ENCODE measurements at places on chromosomes 6 and 20. TPM values are rescaled to one million over a fixed set of nuclear protein-coding genes. Genes with fewer than 3 reads are reported as not detected.

MYBL2 gene
- polyA plus RNA-seq = 17.7 TPM

SALL4 gene
- 0.18 TPM for polyA plus RNA-seq

- no peaks in the 10 kb centered on the region for H3K36me3 ChIP-seq
- no peak for DNase-seq
- no peak overlapping the region for H3K4me3 ChIP-seq
- no peaks in the 10 kb centered on the region for H3K4me1 ChIP-seq
Observed at GRCh38 chr6:105189026-105189820, 9.4 kb upstream of the POPDC3 start.

PARD6B gene
- polyA plus RNA-seq = 0.97 TPM

NKX2-2 gene
- polyA plus RNA-seq = 0.19 TPM

TAGAP gene
- polyA plus RNA-seq = 0.83 TPM

DNA sequence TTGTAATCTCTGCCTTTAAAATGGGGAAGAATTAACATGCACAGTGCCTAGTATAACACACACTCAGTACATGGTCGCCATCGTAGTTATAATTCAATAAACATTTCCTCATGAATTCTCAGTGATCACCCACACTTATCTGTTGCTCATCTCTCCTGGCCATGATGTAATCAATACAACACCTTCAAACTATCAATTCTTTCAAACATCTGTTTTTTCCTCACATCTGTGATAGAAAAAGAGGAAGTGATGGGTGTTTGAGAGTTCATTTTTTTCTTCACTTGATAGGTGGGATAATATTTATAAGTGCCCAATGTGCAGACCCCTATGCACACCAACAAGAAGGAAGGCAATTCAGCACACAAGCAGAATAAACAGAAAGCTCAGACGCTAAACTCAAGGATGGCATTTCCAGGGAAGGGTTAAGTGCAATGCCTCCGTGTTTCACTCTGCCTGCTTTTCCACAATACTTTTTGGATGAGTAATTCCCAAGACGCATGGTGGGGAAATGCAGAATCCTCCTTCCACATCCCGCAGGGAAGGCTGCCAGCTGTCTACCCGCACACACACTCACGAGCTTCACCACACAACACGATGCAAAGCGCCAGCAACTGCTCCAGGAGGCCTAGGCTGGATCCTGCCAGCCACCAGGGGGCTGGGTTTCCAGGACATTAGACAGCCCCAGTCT is 100.3 kb downstream of the GMPR start:
- peak; percentile 86 for DNase-seq
- H3K4me3 ChIP-seq = no peak overlapping the region

DNA sequence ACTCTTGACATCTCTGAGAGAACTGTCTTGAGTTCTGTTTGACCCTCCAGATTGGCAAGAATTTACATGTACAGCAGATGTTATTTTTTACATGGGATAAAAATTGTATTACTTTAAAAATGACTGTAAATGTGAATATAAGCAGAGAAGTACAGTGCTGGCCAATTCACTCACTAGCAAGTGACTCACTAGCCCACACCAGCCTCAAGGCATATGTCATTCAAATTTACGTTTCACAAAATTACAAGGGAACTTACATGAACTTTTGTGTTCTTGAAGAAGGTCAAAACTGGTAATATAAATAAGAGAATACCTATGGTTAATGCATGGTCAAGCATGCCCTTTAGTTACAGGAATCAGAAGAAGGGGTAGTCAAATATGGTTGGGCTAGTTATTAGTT is 54.0 kb upstream of the HMGCLL1 start:
- no peak for DNase-seq
- no peaks in the 10 kb centered on the region for H3K4me1 ChIP-seq
- no peaks in the 10 kb centered on the region for H3K27me3 ChIP-seq
- H3K27ac ChIP-seq = no peak overlapping the region

HLA-G gene
- polyA plus RNA-seq = 0.41 TPM

DNA sequence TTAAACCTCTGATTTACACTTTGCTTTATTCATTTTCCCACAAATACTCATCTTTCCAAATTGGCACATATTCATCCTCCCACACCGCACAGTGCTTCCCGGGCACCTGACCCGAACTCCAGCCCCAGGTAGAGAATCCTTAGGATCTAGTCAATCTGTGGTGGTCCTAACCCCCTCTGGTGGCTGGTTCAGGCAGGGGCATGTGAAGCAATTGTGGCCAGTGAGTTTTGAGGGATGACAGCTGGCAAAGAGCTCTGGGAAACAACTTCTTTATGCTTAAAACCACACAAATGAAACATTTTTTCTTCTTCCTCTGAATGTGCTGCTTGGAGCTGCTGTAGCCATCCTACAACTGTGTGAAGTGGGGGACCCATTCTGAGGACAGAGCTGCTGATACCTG is 54.7 kb downstream of the ELOVL5 start:
- no peak overlapping the region for H3K27ac ChIP-seq
- no peaks in the 10 kb centered on the region for H3K27me3 ChIP-seq
- H3K36me3 ChIP-seq = peaks cover 12% of the 10 kb centered on the region
- no peak overlapping the region for H3K4me3 ChIP-seq
- no peaks in the 10 kb centered on the region for H3K4me1 ChIP-seq

DNA sequence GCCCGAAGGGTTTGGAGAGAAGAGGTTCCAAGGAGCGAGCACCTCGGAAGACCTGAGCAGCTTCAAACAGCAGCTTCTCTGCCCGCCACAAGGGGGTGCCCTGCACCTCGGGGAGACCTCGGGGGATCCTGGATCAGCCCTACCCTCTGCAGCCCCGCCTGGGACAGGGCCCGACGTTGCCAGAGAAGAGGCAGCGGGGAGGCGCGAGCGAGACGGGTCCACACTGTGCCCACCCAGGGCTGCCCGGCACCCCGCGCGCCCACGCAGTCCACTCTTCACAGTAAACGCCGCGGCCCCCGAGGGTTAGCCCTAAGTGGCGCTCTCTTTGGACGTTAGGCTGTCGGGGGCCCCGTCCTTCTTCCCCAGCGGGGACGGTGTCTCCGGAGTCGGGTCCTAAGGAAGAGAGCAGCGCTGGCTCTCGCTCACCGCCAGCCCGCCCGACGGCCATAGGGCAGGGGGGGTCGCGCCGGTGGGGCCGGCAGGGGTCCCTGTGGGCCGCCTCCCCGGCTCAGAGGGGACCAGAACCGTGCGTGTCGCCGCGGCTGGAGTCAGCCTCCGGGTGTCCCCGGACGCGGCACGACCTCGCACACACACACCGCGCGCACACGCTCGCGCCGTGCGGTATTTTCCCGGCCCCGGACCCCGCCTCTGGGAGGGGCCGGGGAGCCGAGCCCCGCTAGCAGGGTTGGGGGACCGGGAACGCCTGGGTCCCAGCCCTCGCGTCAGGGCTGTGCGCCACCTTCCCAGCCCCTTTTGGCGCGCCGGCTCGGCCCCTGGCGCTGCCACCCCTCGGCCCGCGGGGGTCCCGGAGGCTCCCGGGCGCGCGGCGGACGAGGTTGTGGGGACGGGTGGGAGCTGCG is 929 bp downstream of the CDH22 start:
- peak overlapping the region; percentile 17 for H3K4me3 ChIP-seq
- peaks cover 96% of the 10 kb centered on the region for H3K27me3 ChIP-seq
- H3K4me1 ChIP-seq = peaks cover 13% of the 10 kb centered on the region

CALHM4 gene
- polyA plus RNA-seq = not detected

GRCh38 chr20:32807706-32808105 is 12.0 kb upstream of the MAPRE1 start:
- peaks cover 26% of the 10 kb centered on the region for H3K4me1 ChIP-seq
- peaks cover 19% of the 10 kb centered on the region for H3K36me3 ChIP-seq
- H3K27me3 ChIP-seq = no peaks in the 10 kb centered on the region
- no peak for DNase-seq
- H3K27ac ChIP-seq = peak overlapping the region; percentile 57

- H3K27ac ChIP-seq = no peak overlapping the region
- H3K4me3 ChIP-seq = no peak overlapping the region
- DNase-seq = no peak
- peaks cover 7% of the 10 kb centered on the region for H3K36me3 ChIP-seq
- H3K27me3 ChIP-seq = no peaks in the 10 kb centered on the region
Observed at GRCh38 chr20:46720019-46720418, 10.6 kb downstream of the SLC2A10 start.

- no peak for DNase-seq
- H3K27me3 ChIP-seq = peaks cover 22% of the 10 kb centered on the region
- no peak overlapping the region for H3K27ac ChIP-seq
- H3K36me3 ChIP-seq = no peaks in the 10 kb centered on the region
- H3K4me3 ChIP-seq = no peak overlapping the region
Observed at GRCh38 chr20:51216850-51217249, 193.9 kb upstream of the KCNG1 start.

GRCh38 chr6:147941143-147941542 is 401.5 kb upstream of the SASH1 start:
- no peaks in the 10 kb centered on the region for H3K36me3 ChIP-seq
- H3K4me3 ChIP-seq = no peak overlapping the region
- DNase-seq = no peak
- no peaks in the 10 kb centered on the region for H3K4me1 ChIP-seq

GRCh38 chr20:36149012-36149411 is 5.5 kb upstream of the EPB41L1 start:
- no peak for DNase-seq
- H3K4me3 ChIP-seq = no peak overlapping the region
- no peaks in the 10 kb centered on the region for H3K27me3 ChIP-seq
- no peaks in the 10 kb centered on the region for H3K36me3 ChIP-seq
